ENCODE measurements at places on chromosomes 11 and 22.

GRCh38 chr22:48905206-48905975 lies 922.3 kb downstream of the BRD1 start:
- DNase-seq: no peak

GRCh38 chr22:28931844-28932567 lies 48.6 kb downstream of the ZNRF3 start:
- no peak for DNase-seq

DNA sequence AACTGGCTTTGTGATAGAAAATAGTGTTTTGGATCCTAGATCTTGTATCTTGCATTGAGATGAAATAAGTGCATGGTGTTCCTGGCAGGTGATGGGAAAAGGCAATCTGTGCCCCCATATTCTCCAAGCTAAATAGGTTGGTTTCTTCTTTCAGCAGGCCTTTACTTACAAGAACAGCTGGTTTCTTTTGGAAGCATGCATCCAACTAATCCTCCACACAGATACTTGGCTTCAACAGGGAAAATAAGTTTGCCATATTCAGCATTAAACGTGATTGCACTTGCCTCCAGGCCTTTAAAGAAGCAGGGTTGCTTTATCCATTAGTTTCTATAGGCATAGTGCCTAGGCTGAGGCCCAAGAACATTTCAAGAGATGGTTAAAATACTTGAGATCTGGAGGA lies 59.9 kb downstream of the APIP start:
- no peak for DNase-seq

- no peak for DNase-seq
These were observed 52.3 kb upstream of the FDX1 start for GRCh38 chr11:110377434-110377833.

DNA sequence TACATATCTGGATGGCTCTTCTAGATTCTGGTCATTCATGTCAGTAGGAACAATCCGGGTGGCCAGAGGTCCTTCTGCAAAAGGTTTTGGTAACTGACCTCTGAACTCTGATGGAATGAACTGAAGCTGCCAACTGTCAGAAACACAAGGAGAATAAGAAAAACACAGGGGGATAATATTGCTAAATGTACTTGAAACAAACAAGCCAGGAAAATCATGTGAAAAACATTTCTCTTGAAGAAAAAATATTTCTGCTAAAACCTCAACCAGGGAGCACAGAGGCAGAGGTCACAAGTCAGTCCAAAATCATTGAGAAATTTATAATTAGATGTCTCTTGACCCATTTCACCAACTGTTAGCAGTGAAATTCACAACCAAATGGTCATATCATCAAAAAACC lies 35.2 kb downstream of the ALG9 start:
- no peak for DNase-seq

- DNase-seq: no peak
These were observed 10.2 kb downstream of the ATL3 start for GRCh38 chr11:63660972-63661371.

- DNase-seq: no peak
These were observed 29.2 kb upstream of the MUC5AC start for GRCh38 chr11:1128311-1129142.

- no peak for DNase-seq
These were observed 69.2 kb downstream of the SYT13 start for GRCh38 chr11:45216901-45217300.

DNA sequence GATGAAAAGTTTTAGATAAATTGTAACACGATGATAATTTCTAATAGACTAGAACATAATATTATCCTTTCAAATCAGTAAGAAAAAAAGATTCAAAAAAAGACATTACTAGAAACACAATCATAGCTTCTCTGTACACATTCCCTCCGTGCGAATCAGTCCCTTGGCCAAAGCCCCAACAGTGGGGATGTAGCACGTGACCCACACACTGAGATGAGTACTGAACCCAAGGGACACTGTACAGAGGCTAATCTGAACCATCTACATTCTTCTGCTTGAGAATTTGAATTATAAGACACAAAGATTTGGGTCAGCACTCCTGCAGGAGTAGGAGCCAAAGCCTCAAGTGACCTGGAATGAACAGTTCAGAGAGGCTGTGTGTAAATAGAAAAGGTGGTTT lies 353.7 kb downstream of the INSC start:
- DNase-seq: no peak

DNA sequence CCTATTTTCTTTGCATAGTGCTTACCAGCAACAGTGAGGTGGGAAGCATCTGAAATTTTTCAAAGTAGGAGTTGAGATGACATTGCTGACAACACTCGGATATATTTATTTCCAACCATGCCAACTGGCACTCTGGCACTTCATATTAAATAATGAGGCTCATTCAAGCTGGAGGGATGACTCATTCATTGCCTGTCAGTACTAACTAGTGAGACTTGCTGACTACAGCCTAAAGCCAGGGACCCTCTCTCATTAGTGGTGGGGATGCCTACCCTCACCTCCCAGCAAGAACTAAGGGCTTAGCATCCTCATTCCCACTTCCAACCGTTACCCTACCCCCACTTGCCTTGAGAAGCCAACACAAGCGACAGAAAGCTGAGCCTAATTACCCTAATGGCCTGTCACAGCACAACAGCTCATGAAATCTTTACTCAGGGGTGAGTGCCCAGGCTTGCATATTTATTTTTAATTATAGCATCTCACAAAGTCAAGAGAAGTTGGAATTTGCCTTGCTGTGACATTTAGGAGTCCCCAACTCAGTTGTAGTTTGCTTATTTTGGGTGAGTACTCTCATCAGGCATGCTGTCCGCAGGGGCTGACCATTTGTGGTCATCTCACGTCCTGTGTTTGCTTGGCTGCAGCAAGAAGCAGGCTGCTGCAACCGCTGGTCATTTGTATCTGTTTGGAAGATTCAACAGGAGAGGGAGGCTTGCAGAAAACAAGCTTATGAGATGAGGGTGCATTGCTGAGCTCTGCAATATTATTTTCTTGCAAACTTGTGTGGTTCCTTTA lies 181.6 kb upstream of the POU2AF2 start:
- no peak for DNase-seq

All from CD4-positive, alpha-beta T cell treated with Interleukin-10 for 1 hour (primary cell).